GM06990 (cell line): ENCODE measurements at places on chromosomes 11 and 22.
A peak's percentile ranks its signal among the peaks of the same experiment; 100 is the strongest.

- no peak for DNase-seq
Observed at GRCh38 chr11:1371836-1372465, 17.8 kb upstream of the BRSK2 start.

- DNase-seq, result peak; percentile 9
Observed at GRCh38 chr22:36659762-36660509, 43.6 kb downstream of the CACNG2 start.

DNA sequence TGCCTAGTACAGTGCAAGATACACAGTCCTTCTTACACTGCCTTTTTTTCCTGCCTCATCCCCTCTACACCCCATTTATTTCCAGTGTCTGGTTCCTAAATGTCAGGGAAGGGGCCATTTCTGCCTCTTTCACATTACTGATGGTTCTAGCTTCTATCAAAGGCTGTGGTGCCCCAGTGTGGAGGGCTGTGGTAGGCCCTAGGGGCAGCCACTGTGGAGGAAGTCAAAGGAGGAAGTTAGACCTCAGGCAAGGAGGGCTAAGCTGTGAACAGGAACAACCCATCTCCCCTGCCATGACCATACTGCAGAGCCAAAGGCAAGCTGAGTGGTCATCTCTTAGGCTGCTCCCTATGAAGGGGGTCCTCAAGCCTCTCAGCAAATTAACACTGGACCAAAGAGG, 81.9 kb upstream of the CRTAM start:
- no peak for DNase-seq

- DNase-seq, result peak; percentile 8
Observed at GRCh38 chr11:43135966-43136534, 175.7 kb upstream of the API5 start.

DNA sequence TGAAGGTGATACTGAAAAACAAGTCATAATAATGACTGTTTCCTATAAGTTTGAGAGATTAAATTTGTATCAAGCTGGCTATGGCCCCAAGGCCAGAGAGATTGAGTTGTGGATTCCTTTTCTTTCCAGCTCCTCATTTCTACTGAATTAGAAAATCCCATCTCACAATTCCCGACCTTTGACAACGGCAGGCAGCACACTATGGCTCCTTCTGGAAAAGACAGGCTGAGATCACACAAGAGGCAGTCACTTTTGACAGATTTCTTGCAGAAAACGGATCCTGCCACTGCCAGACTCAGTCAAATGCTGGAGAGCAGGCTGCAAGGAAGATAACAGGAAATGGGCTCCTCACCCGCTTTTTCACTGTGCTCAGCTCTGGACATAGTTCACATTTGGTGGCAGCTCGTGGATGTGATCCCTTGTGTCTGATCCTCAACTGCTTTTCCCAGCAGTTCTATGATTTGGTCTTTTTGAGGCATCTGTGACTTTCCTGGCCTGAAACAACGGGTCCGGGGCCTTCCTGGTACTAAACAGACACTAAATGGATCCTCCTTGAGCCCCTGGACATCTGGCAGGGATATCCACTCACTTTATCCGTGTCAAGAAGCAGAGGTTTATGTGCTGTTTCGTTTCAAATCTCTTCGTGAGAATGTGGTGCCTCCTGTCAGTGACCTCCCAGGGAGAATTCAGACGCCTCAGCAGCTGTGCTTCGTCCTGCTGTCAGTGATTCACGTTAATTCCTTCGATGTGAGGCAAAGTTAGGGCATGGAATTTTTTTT, 26.1 kb upstream of the RTL6 start:
- no peak for DNase-seq

DNA sequence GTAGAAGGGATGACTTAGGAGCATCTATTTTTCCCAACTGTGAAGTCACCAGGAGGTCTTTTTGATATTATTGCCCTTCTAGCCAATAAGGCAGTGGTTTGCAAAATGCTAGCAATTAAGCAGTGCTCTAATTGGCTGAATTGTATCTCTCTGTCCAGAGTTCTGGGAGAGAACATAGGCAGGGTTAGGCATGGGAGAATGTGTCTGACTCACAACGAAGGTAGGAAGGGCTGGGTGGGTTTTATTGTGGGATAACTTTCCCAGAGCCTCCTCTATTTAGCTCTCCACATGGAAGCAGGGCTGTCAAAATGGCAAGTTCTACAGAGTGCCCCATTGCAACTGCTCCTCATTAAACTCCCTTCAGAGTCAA, 415.9 kb upstream of the CADM1 start:
- no peak for DNase-seq

DNA sequence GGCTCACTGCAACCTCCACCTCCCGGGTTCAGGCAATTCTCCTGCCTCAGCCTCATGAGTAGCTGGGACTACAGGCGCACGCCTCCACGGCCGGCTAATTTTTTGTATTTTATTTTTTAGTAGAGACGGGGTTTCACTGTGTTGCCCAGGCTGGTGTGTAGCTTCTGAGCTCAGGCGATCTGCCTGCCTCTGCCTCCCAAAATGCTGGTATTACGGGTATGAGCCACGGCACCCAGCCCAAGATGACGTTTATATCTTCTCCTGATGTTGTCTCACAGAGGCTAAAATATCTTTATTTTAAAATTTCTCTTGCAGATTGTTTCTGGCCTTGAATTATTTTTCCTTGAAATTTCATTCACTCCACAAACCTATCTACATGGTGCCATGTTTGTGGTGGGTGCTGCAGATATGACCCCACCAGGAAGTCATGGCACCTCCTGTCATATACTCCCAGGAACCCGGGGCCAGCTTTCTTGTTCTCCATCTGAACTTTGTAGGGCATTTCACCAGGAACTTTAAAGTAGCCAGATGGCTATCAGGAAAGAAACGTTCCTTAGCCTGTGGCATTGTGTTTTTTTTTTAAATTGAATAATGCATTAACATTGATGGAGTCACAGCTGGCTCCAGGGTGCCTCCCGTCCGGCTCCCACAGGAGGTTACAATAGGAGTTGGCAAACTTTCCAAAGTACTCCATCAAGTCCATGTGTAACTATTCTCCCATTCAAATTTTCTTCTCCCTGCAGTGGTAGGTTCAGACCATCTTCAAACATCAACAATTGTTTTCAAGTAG, 42.0 kb upstream of the LIPT2 start:
- no peak for DNase-seq

- DNase-seq, result no peak
Observed at GRCh38 chr11:43955381-43956118, 13.1 kb downstream of the C11orf96 start.

- no peak for DNase-seq
Observed at GRCh38 chr11:22199243-22199642, 6.4 kb downstream of the ANO5 start.

GRCh38 chr22:48699511-48699910, 1128.2 kb downstream of the BRD1 start:
- no peak for DNase-seq

DNA sequence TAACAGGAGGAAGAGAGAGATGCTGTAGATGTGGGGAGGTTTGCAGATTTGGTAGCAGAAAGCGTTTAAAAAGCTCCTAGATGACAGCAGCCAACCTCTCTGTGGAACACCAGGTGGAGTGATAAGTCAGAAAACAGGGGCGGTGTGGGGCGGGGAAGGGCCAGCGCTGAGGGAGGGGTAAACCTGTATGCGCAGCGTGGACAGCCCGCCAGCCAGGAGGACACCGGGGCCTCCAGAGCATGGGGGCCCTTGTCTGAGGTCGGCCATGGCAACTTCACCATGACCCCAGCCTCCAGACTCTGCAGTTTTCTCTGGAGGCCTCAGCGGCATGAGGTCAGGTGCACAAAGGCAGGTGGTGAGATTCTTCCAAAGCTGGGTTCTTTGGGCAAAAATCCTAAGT, 423.7 kb downstream of the BRD1 start:
- DNase-seq, result no peak

GRCh38 chr11:131284041-131284440, 86.4 kb upstream of the NTM start:
- no peak for DNase-seq

- DNase-seq, result no peak
Observed at GRCh38 chr11:77669848-77670511, 32.4 kb upstream of the CLNS1A start.

GRCh38 chr11:49405743-49406142, 197.3 kb upstream of the FOLH1 start:
- DNase-seq, result no peak

- DNase-seq, result no peak
Observed at GRCh38 chr11:134358165-134358855, 26.5 kb downstream of the GLB1L2 start.

DNA sequence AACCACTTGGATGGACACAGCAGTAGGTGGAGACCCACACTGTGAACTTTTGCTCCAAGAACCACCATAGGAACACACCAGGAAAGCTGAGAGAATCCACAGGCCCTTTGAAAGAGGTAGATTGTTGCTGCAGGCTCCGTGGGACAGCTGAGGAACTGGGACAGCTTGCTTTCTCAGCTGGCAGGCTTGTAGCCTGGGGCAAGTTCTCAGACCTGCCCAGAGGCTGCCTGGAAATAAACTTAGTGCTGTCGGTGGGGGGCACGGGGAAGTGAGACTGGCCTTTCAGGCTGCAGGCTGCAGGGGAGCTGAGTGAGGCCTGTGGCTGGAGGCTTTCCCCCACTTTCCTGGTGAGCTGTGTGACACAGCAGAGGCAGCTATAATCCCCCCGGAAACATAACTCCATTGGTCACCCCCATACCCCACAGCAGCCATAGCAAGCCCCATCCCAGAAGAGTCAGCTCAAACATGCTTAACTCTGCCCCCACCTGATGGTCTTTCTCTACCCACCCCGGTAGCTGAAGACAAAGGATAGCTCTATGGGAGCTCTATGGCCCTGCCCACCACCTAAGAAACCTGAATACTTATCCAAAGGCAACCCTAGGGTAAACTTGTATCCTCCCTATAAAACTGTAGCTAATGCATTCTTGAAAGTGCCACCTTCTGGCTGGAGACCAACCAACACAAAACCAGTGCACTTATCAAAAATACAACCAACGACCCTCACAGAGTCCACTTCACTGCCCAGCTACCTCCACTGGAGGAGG, 21.4 kb upstream of the ACRV1 start:
- DNase-seq, result no peak

DNA sequence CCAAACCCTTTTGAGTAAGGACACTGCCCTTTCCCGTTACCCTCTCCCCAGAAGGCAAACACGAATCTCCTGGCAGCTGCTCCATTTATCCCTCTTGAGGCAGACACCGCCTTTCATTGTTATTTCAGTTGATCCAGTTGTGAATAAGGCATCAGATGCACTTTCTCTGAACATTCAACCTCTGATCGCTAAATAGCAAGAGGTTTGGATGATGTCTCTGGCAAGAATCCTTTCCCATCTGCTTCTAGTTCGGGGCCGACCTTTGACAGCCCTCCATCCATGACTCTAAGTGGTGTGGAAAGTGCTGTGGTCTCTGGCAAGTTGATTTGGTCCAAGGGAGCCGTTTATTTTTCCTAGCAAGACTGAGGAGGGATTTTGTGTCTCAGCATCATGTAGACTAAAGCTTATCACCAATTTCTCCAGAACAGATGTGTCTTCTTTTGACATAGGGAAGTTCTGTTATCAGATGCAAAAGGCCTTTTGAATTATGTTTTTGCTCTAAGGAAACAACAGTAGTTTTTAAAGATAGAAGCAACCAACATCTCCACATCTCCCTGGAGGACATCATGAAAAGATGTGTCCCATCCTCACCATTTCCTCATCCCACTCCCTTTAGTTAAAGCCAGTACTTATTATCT, 123.6 kb downstream of the CCDC34 start:
- DNase-seq, result no peak

DNA sequence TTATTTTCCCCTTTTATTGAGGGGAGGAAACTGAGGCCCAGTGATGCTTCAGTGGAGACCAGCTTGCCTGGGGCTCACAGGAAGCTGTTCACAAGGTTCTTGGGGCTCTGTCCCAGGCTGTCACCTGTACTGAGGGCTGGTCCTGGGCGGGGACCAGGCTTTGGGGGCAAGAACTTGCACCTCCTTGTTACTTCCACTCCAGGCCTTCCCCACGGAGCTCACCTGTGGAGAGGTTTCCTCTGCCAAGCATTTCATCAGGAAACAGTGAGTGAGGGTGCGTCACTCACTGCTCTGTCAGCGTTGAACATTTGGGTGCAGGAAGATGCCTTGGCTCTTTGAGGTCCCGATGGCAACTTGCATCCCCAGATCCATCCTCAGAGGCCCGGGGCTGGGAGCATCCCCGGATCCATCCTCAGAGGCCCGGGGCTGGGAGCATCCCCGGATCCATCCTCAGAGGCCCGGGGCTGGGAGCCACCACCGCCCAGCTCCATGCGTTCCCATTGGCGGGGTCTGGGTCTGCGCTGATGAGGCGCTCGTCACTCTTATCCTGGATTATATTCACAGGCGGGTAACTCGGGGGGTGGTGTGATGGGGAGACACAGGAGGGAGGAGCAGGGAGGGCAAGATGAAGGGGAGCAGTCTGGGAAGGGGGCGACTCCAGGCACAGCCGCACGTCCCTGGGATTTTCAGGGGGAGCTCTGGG, 1.4 kb upstream of the SMIM38 start:
- no peak for DNase-seq

DNA sequence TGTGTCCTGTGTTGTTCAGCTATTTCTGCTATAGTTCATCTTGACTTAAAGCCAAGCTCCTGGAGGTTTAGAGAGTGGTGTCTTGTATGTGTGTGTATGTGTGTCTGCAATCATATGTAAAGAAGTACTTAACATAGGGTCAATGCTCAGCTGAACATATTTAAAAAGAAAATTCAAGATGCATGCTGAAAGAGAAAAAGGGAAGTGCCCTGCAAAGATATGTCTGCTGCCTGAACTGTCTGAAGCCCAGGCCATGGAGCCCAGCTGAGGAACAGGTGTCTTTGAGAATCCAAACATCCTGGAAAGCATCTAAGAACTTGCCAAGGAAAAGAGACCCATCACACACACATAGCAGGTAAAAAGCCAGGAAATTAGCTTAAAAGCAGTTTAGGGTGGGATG, 6.6 kb downstream of the TCN1 start:
- DNase-seq, result no peak

DNA sequence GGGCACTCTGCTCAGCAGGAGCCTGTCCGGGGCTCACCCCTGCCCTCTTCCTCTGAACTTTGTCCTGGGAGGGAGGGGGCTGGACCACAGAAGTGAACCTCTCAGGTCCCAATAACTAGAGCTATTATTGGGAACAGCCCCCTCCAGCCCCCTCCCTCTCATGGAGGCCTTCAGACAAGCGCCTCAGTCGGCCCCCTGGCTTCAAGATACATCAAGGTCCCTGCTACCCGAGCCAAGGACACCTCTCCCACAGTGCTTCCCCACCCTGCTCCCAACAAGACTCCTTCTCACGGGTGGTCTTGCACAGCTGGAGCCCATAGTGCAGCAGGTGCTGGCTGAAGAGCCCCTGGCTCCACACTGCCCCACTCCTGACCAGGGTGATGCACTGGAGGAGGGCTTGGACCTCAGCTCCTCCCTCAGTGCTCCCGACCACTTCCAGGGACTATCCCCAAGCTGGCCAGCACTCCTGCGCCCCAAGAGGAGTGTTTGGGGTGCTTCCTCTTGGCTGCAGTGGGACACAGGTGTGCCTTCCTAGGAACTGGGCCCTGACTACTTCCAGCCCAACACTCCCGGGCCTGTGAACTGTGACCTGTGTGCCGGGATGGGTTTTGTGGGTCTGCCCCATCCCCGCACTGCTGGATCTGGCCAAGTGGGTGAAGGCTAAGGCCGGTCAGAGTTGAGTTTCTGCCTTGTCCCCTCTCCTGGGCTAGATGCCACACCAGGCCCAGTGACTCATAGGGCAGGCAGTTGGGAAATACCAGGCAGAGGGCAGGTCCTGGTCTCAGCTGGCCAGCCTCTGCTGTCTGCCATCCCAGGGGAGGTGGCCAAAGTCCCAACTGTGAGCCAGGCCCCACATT, 2.2 kb downstream of the PNPLA2 start:
- DNase-seq, result no peak
